ENCODE measurements at places on chromosomes 16 and 17. TPM values are rescaled to one million over a fixed set of nuclear protein-coding genes. Genes with fewer than 3 reads are reported as not detected.

Gene WFIKKN1
- polyA plus RNA-seq, result not detected

Gene SLC26A11
- polyA plus RNA-seq, result 2.6 TPM

Gene DHRS7C
- not detected for polyA plus RNA-seq

Gene CLDN7
- 0.49 TPM for polyA plus RNA-seq

Gene CIBAR2
- not detected for polyA plus RNA-seq
